Nucleus accumbens (tissue), 56 donors: ENCODE measurements at places on chromosomes 16 and 17.
A peak's percentile ranks its signal among the peaks of the same experiment; 100 is the strongest.

GRCh38 chr16:62503073-62503472 lies 466.8 kb upstream of the CDH8 start:
- DNase-seq, result no peak

DNA sequence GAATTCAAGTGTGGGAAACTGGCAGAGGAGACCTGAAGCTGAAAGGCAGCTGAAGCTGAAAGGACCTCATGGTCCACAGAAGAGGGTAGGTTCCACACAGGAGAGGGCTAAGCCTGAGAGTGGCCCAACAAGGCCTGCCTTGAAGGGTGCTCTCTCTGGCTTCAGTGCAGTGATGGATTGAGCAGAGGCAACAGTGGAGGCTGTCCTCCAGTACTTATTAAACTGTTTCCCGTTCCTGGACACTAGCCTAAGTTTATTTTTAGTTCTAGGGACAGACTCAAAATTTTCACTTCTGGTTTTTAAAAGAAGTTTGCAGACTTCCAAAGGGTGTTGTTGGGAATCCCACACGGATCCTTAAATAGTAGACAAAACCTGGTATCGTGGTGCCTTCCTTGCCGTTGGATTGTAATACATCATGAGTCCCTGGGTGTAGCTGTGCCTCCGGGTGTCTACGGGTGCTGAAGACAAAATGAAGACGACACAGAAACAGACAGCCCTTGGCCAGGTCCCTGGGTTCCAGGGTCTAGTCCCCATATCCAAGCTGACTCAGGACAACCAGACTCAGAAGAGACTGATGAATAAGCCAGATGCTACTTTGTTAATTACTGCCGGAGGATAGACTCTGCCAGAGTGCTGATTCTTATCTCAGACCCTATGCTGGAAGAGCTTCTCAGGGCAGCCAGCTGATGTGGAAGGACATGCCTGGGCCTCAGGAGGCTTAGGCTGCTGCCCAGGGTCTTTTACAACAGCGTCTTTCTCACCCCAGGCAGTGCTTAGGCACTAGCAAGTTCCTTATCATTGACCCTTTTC lies 7.1 kb upstream of the CMTM4 start:
- no peak for DNase-seq

- peak; percentile 32 for DNase-seq
Measured at GRCh38 chr17:80219013-80219762, 945 bp downstream of the SGSH start.

GRCh38 chr17:81354954-81355347 lies 40.3 kb upstream of the BAHCC1 start:
- no peak for DNase-seq

DNA sequence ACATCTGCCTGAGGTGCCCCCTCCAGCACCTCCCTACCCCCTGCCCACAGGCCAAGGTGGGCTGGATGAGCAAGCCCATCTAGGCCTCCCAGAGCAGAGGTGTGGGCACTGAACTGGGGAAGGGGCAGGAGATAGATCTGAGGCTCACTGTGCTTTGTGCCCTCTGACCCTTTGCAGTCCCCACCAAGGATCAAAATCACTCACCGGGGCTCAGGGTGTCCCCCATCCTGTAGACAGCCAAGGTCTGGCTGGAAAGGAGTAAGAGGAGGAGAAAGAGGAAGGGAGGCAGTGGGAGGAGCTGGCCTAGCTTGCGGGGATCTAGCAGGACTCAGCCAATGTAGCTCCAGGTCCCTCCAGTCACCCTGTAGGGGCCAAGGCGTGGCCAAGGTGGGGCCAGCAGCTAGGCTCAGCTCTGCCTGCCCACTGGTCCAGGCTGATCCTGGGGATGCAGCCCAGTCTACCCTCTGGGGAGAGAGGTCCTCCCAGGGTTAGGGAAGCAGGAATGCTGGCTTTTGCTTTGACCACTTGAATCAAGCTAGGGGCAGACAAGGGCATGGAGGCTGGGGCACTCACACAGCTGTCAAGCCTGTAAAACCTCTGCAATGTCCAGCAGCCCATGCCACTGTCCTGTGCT lies 1.8 kb downstream of the SLC12A4 start:
- no peak for DNase-seq

DNA sequence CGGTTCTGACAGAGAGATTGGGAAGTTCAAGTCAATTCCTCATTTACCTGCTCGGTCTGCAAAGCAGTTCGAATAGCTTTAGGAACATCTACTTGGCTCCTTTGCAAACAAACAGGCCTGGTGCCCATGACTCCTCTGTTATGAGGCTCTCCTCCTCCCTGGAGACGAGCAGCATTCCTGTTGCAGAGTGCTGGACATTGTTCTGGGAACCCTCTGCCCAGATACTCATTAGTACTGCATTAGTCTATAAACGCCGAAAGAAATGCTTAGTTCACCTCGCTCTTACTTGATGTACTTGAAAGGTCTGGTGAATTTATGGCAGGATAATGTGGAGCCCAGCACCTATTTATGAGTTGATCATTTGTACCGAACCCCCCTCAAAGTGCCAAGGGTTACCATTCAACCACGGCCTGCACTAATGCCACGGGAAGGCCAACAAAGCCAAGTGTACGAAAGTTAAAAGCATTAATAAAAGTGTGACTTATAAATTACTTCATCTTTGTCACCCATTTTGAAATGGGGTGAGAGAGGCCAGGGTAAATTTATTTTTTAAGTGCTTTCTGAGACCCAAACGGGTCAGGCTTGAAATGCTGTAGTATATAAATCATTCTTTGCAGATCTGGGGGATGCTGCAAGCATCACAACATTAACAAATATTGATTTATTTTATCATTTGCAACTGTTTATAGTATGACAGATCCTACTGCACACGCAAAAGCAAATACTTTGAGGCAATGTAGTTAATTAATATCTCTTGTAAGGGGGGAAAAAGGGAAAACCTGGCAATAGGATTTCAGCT lies 478.9 kb upstream of the PSMD7 start:
- no peak for DNase-seq

DNA sequence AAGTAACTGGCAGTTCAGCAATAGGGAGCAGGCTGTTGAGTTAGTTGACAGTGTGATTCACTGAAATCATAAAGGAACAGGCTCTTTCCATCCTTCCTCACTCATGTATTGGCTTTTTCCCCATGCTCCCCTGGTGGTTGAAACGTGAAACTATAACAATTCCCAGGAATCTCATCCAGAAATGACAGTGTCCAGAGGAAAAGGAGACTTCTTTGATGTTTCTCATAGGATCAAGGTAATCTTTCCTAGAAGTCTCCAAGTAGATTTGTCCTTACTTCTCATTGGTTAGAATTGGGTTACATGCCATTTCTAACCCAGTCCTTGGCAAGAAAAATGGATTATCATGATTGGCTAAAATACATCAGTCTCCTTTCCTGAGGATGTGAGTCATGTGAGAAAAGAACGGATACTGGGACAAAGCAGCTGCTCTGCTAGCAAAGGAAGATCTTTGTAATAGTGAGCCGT lies 14.4 kb downstream of the TTC19 start:
- DNase-seq, result no peak

DNA sequence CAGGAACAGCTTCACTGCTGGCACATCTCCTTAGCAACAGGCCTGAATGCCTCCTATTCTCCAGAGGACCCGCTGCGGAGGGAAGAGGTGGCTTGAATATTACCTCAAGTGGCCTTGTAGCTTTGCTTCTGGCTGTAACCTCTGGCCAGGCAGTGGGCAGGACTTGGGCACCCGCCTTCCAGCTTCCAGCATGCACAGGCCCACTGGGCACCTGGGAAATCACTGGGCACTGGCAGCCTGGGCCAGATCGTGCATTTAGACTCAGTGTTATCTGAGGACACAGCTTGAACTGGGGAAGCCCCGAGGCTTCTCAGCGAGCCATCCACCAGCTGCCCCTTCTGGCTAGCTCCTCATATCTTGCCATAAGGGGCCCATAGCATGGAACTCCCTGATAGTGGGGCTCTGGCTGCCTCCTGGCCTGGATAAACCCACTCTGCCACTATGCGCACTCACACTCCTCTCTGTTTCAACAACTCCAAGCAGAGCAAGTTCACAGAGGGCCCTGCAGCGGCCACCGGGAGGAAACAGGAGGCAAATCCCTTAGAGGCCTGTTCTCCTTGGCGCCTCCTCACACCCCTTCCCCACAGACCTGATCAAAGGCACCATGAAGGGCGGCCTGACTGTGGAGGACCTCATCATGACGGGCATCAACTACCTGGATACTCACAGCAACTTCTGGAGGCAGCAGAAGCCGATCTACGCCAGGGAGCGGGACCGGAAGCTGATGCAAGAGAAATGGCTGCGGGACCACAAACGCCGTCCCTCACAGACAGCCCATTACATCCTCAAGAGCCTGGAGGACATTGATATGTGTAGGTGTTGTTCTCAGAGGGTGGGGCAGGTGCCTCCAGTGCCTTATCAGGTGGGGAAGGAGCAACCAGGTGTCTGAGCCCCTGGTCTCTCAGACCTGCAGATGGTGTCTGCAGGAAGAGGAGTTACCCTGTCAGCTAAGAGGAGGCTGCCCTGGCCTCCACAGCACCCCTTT lies 7.8 kb downstream of the ODAD4 start:
- no peak for DNase-seq

GRCh38 chr17:42038221-42038973 lies 12.0 kb downstream of the C17orf113 start:
- DNase-seq, result no peak

DNA sequence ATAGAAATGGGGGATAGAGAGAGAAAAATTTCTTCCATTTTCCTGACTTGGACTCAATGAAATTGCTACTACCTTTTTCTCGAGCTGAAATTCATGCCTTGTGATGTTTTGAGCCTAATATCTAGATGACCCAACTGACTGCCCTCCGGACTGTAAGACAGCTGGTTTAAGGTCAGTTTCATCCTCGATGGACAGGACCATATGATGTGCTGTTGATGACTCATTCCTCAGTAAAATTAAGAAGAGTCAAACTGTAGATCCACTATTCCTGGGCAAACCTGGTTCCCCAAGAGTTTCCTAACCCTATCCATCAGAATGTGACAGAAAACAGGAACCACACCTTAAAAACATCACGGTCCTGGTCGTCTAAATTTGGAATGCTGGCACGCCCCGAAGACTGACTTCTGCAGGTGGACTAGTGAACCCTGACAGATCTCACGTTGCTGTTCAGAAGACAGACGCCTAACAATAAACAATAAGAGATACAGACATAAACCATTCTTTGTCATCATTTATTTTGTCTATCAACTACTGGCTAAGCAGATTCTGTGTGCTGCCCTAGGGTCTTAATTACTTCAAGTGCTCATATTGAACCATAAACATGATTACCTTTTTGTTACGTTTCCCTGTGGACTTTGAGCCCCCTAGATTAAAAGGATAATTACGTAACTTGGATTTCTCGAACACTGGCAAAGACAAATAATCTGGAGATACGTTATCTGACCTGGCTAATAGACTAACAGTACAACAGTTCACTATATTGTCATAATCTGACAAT lies 45.1 kb upstream of the NOS2 start:
- DNase-seq, result no peak

DNA sequence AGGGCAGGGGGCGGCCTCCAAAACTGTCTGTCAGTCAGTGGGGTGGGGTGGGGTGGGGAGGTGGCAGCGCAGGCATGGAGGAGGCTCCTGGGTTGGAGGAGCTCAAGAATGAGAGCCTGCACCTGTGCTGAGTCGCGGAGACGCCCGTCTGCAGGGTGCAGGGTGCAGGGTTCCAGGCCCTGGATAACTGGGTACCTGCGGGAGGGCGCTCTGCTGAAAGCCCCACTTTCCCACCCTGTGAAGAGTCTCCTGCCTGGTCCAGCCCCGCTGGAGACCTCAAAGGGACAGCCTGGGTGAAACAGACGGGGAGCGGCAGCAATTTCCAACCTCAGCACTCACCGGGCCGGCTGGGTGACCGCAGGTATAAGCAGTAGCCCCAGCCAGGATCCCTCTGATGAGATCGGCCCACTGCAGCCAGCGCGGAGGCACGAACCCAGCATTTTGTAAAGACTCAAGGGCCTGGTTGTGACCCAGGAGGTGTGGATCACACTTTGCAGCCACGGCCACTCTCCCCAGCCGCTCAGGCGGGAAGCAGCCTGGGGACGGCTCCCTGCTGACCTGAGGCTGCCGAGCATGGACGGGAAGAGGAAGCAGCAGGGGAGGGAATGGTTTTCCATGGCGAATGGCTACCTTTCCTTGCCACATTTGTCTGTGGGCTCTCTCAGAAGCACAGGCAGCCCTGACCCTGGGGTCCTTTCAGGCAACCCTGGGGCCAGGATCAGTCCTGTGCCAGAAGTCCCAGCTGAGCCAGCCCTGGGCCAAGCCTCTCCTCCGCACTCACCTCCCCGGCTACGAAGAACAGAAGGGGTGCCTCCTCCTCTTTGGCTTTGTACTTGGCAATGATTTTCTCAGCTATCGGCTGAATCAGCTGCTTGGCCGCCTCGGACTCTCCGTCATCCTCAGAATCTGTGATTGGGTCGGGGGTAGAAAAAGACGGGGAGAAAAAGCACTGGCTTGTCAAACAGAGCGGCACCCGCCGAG lies 21.0 kb downstream of the MRM3 start:
- DNase-seq, result no peak

DNA sequence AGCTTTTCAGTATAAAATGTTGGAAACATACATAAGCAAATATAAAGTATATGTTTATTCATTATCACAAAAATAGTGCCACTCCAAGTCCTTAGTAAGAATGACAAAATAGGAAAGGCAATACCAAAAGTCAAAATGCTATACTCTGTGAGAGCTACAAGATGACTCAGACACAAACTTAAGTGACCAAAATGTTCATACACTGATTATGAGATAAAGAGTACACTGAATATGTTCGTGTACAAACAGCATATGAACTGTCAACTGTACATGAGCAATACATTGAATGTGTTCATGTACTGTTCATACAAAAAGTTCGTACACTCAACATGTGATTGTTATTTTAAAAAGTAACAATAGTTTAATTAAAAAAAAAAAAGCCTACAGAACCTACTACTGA lies 103.3 kb downstream of the CA4 start:
- no peak for DNase-seq

- DNase-seq, result no peak
Measured at GRCh38 chr17:40450175-40450574, 6.9 kb downstream of the IGFBP4 start.
